Erythroblast (primary cell): ENCODE measurements at places on chromosomes 2 and 18.

DNA sequence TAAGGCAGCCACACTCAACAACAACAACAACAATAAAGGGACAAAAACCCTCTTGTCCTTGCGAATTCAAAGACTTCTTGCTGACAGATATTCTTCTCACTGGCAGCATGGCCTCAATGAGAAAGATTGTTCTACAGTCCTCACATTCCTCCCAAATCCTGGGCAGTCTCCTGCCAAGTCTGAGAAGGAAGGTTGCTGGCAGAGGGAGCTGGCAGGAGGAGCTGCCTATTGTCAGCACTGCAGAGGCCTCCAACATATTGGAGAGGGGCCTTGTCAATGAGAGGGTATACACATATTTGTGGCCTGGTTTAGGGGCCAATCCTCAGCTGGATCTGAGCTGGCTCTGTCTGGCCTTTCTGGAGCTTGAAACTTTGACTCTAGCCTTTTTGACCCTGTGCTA lies 63.5 kb downstream of the LAMA3 start:
- DNase-seq = no peak

DNA sequence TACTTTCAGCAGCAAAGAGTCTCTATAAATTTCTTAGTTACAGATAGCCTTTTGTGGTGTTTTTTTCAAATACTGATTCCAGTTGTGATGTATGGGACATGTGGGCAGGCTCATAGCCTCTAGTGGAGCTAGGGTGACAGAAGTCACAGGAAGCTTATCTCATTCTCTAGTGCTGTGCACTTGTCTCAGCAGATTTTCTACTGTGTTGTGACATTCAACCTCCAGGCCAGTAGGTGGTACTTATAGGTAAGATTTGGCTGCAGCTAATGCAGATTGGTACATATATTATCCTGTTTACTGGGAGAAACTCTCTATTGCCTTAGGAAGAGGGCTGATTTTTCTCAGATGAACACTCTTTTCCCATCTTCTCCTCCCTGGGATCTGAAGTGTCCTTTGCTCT lies 176.2 kb downstream of the CALCRL start:
- DNase-seq = no peak

- no peak for DNase-seq
Observed at GRCh38 chr2:240960309-240960970, 38.0 kb upstream of the SNED1 start.

DNA sequence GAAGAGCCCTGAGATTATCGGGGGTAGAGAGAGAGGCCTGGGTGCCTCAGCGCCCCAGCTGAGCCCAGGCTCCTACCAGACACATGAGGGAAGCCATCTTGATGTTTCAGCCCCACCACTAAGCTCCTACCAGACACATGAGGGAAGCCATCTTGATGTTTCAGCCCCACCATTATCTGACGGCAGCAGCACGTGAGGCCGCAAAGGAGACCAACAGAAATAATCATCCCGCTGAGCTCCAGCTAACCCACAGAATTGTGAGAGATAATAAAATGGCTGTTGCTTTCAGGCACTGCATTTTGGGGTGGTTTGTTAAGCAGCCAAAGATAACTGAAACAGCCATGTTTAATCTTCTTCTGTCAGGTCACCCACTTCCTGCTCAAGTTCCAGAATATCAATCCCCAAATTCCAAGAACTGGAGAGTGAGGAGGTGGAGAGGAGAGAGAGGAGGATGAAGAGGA lies 29.3 kb upstream of the SOS1 start:
- DNase-seq = peak; percentile 84
